ENCODE measurements at places on chromosomes 1 and 21.

DNA sequence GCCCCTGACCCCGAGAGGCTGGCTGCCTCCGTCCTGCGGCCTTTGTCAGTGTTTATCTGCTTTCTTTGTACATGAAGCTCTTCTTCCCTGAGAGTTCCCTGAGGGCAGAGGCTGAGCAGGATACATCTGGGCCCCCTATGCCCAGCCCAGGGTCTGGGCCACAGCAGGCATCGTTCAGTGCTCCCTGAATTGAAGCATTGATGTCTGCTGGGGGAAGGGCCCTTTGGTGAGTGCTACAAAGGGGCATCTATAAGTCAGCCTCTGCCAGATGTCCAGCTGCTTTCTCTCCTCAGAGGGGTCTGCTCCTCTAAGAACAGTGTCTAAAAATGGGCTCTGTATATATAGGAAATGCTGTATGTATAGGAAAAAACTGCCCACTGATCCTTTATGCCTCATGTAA lies 2.1 kb downstream of the HEYL start:
- no peak for DNase-seq

- DNase-seq = no peak
These were observed 228.9 kb upstream of the ADGRL4 start for GRCh38 chr1:79235301-79236002.

DNA sequence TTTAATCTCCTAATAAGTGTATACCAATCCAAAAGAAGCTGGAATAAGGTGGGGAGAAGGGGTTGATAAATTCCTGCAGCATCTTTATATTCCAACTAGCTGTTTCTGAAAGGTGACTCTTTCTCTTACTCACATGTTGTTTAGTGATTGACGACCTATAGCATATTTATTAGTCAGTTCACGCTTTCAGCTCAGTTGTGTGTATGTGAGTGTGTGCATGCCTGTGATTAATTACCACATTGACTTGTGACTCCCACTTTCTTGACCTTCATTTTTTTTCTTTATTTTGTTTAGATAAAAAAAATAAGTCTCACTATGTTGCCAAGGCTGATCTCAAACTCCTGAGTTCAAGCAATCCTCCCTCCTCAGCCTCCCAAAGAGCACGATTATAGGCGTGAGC lies 44.4 kb downstream of the ATP2B4 start:
- no peak for DNase-seq

- DNase-seq = no peak
These were observed 75.8 kb downstream of the CTH start for GRCh38 chr1:70486676-70487458.

GRCh38 chr1:93694039-93694438 lies 12.4 kb upstream of the BCAR3 start:
- DNase-seq = no peak

DNA sequence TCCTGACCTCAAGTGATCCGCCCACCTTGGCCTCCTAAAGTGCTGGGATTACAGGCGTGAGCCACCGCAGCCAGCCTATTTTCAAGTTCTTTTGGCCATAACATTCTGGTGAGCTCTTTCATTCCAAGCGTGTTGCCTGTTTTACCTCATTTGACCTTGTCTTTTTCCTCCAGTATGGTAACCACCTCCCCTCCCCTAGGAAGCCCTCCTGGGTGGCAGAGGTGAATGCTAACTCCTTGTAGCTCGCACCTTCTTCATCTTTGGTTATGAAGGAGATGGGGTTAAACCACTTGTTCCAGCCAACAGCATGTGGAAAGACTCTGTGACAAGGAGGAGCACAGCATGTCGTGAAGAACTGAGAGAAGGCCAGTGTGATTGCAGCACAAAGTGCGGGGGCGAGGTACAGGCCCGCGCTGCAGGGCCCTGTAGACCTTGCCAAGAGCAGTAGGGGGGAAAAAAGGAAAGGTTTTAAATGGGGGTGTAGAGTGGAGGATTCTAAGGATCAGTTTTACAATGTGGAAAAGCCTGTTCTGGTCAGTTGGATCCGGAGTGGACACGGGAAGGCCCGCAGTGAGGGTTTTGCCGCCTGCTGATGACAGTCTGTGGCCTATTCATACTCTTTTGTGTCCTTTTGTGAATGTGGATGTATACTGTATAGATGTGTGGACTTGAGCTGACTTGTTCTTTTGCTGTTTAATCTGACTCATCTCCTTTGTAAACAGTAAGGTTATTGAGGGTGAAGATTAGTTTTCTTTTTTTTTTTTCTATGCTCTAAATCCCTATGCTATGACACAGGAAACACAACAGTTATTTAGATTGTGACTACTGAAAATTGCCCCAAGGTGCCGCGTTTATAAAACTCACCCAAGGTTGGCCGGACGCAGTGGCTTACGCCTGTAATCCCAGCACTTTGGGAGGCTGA lies 7.5 kb upstream of the ZNF436 start:
- no peak for DNase-seq

- DNase-seq = no peak
These were observed 132.8 kb downstream of the CASZ1 start for GRCh38 chr1:10663678-10664035.

DNA sequence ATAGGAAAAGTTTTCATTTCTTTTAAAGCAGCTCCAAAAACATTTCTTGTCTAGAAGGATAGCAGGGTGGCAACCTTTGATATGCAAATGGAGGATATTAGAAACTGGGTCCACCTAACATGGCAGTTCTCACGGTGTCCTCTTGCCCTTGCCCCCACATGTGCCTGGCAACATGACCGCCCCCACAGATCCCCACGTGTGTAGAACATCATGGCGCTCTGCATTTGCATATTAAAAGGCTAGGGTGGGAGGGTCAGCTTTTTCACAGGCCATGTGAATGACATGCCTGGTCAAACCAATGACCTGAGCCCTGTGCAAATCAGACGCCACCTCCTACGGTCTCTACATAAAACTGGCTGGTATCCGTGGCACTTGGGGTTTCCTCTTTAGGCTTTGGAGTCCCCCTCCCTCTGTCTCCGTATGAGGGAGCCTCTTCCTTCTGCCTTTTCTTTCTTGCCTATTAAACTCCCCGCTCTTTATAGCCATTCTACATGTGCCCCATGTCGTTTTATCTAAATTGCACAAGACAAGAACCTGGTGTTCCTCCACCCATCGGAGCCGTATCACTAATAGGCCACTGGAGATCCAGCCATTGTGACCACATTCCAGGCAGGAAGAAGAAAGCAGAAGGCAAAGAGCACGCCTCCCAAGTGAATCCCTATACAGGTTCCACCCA lies 71.3 kb downstream of the WDR4 start:
- no peak for DNase-seq

DNA sequence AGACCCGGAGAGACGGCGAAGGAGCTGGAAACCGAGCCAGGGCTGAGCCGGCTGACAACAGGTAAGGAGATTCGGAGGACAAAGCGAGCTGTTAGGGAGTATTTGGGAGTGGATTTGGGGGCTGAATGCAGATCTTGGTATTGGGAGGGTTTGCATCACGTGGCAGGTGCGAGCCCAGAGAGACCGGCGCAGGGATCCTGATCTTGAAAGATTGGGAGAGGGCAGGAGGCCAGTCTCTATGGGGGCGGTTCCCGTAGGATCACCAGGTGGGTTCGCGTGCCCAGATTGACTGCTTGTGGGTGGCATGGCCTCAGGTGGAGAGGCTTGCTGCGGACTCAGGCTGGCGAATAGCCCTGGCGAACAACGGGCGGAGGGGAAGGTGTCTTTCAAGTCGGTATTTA lies 204 bp downstream of the CIART start:
- no peak for DNase-seq

DNA sequence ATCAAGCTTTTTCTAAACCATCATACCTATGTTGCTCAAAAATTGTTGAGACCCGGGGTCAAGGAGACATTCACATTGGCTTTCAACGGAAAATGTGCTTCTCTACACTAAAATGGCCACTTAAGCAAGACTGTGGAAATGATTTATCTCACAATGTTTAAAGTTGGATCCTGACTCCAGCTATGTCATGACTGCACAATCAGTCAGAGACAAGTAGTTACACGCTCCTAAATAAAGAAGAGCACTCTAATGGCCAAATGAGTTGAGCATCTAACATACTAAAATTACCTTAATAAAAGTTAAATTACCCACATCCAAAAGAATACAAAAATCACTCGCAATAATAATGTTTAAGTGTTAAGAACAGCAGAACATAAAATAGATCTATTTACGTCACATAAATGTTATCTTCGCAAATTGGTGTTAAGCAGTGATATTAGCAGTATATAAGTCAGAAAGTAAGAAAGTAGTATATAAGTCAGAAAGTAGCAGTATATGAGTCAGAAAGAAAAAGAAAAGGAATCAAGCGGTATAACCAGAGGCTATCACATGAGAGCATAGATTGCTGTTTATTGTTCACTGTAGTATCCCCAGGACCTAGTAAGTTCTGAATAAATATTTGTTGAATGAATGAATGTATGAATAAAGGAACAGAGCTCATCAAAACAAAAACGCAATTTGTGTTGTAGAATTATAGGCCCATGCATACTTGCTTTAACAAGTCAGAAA lies 28.4 kb downstream of the ZNF281 start:
- no peak for DNase-seq

DNA sequence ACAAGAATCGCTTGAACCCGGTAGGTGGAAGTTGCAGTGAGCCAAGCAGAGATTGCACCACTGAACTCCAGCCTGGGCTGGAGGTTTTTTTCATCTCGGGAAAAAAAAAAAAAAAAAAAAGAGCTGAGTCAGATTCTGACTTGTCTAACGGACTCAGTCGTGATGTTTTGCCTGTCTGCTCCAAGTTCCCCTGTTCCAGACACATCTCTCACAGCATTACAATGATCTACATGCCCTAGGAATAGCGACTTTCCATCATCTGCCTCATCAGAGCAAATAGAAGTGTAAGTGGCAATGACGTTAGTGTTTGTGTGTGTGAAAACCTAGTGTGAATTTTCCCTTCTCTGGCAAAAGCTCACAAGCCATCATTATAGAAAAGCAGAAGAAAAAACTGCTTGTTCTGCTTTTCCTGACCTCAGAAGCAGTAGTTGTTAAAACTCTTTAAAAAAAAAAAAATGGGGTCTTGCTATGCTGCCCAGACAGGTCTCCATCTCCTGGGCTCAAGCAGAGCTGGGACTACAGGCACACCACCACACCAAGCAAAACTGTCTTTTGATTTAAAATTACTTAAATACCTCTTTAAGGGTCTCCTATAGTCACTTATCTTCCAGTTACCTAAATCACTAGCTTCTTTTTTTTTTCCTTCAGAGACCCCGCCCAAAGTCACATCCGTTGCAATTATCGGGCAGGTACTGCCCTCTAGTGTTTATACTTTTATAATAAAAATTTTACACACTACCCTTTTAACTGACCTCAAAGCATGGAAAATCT lies 37.3 kb downstream of the PLEKHO1 start:
- peak; percentile 22 for DNase-seq

DNA sequence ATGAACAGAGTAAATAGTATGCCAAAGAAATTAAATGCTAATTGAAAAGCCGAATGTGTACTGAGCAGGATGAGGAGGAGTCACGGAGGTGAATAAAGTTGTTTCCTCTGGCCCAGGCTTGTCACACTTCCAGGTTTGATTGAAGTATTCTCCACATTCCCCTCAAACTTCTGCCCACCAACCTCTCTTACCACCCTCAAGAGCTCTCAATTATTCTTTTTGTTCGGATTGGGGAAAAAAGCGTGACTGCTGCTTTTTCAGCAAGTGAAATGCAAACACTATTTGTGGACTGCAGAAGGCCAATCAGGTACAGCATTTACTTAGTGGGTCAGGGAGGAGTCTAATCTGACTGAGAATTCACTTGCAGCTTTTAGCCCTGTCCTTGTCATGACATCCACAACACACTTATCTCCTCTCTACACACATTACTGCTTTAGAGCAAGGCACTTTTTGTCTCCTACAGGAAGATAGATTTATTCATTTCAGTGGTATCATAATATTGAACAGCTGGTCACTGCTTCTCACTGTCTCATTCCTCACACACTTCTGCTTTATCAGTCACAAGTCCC lies 375.6 kb upstream of the PRMT6 start:
- DNase-seq = no peak

DNA sequence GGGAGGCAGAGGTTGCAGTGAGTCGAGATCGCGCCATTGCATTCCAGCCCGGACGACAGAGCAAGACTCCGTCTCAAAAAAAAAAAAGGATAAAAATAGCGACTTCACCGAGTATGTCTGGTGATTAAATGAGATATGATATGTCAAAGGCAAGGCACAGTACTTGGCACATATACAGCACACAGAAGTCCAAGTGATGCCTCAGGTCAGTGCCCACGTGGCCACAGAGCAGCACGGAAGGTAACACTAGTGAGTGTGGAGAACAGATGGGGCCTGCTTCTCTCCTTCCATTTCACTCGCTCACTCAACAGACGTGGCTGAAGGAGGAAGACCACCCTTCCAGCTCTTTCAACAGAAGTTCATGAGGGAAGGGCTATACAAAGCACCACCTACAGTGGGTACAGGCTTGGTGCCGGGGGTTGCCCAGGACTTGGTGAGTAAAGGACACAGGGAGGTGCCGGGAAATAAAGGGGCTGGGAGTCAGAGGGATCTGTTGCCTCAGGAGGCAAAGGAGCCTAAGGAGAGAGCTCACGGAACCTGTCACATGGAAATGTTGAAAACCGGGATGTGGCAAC lies 8.9 kb downstream of the CSRP1 start:
- no peak for DNase-seq

GRCh38 chr1:240739139-240739538 lies 127.2 kb upstream of the GREM2 start:
- no peak for DNase-seq

DNA sequence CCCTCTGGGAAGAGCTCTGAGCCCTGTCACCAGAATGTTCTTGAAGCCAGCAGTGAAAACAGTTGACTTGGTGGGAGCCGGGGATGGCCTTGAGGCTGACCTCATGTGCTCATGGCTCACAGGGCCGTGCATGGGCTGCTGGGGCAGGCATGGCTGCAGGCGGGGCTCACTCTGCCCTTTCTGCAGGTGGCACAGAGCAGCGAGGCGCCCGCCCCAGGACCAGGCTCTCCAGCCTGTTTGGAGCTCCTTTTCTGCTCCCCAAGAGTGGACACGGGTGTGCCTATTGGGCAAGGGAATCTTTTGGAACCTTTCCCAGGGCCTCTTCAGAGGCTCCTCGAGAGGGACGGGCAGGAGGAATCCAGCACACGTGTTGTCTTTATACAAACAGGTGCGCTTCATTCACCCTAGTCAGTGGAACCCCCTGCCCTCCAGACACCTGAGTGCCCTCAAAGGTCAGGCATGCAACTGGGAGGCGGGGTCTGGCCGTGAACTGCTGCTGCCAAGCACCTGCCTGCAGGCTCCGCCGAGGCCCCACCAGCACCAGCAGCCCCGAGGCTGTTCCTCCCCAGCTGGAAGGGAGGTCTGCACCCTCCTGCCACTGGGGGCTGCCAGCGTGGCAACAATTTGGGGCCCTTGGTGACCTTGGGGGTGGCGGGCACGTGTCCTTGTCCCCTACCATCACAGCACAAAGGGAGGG lies 2.6 kb upstream of the TTC34 start:
- DNase-seq = no peak

- DNase-seq = peak; percentile 43
These were observed 91.5 kb downstream of the IER5 start for GRCh38 chr1:181179987-181180365.

- DNase-seq = no peak
These were observed 73.6 kb downstream of the TRIM11 start for GRCh38 chr1:228332797-228333738.

Measured in stimulated activated CD4-positive, alpha-beta T cell treated with anti-CD3 and anti-CD28 coated beads, Interleukin-4, amount 100 ng/mL, for 24 hours (primary cell).